Pericardium fibroblast (primary cell): ENCODE measurements at places on chromosomes 11 and 22. TPM values are rescaled to one million over a fixed set of nuclear protein-coding genes. Genes with fewer than 3 reads are reported as not detected.

Gene MS4A14
- not detected in 2 replicates for total RNA-seq

Gene MTA2
- 59.9 and 63.9 TPM in 2 replicates for total RNA-seq

Gene OR2AG1
- not detected in 2 replicates for total RNA-seq

Gene SMARCB1
- total RNA-seq, result 63.8 and 737 TPM in 2 replicates

Gene MOGAT2
- total RNA-seq, result not detected in 2 replicates

Gene IGSF22
- total RNA-seq, result not detected in 2 replicates

Gene DSCAML1
- not detected in 2 replicates for total RNA-seq

Gene GNG3
- not detected in 2 replicates for total RNA-seq

Gene KCNQ1
- not detected in 2 replicates for total RNA-seq
